ENCODE measurements at places on chromosomes 2 and 18.

- peak; percentile 90 for ATAC-seq
Measured at GRCh38 chr2:102520009-102520408, 47.0 kb downstream of the SLC9A4 start.

GRCh38 chr2:149954981-149955600 is 367.5 kb upstream of the MMADHC start:
- ATAC-seq = no peak

- no peak for ATAC-seq
Measured at GRCh38 chr2:939936-940601, 10.6 kb upstream of the SNTG2 start.

DNA sequence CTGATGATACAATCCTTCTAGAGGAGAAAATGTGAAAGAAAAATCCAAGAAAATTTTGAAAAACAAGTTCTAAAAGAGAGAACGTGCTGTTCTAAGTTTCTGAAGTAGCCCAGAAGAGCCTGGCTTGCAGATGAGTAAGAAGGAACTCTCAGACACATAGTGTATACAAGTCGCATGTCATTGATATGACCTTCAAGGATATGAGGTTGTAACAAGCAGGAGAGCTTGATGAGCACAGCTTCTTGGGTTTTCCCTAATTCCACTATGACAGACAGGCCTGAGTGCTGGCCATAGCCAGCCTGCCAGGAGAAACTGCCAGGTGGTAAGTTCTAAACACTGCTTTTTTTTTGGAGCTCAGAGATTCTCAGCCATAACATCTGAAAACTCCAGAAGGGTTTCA is 235.7 kb upstream of the SIX2 start:
- ATAC-seq = no peak

DNA sequence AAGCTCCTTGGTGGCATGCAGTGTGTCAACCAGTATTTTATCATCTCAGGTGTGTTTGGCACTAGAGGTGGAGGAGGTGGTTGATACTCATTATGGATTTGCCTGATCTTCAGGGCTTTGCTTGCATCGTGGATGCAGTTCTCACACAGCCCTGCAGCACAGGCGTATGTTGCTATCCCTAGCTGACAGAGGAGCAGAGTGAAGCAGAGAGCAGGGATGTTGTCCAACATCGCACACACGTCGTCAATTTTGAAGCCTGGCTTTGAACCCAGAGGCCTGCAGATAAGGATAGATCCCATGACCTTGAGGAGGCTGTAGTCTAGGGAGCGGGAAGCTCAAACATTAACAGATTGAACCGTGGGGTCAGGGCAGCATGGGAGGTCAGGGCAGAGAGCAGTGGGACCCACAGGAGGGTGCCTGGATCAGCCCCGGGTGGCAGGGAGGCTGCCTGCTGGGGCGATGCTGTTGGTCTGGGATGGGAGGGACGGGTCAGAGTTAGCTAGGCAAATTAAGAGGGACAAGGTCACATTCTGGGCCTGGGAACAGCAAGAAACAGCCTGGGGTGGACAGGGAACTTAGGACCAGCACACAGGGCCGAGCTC is 4.2 kb downstream of the RNF144A start:
- ATAC-seq = no peak

DNA sequence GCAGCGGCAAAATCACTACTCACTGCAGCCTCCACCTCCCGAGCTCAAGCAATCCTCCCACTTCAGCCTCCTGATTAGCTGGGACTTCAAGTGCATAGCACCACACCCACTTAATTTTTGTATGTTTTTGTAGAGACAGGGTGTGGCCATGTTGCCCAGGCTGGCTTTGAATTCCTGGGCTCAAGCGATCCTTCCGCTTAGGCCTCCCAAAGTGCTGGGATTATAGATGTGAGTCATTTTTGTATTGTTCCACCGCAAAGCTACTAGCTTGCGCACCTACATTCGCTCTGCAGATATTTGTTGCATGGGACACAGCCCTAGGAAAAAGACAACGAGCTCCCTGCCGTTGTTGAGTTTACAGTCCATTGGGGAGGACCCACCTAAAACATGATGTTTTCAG is 173.5 kb upstream of the AGAP1 start:
- ATAC-seq = no peak

DNA sequence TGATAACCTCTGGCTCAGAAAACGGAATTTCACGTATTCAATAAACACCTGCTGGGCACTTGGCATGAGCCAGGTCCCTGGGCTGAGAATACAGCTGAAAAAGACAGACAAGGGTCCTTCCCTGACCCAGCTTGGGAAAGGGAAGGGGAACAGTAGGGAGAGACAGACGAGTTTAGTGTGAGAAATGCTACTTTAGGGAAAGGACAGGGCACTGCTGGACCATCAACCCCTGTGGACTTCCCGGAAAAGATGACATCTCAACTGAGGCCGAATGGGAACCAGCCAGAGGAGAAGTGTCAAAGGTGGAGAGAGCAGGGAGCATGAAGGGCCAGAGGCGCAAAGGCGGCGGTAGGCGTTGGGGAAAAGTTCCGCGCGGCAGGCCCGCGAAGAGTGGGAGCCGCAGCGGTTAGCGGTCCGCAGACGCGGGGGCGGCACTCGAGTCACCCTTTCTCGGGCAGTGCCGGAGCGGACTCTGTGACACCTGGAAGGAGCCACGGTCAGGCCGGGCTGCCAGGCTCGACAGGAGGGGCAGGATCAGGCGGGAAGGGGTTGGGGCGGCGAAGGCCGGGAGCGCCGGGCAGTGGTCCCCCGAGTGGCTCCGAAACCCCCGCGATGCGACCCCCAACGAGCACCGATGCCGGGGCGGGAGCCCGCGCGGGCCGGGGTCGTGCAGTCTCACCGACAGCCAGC is 519 bp downstream of the TEX261 start:
- ATAC-seq = peak; percentile 9

DNA sequence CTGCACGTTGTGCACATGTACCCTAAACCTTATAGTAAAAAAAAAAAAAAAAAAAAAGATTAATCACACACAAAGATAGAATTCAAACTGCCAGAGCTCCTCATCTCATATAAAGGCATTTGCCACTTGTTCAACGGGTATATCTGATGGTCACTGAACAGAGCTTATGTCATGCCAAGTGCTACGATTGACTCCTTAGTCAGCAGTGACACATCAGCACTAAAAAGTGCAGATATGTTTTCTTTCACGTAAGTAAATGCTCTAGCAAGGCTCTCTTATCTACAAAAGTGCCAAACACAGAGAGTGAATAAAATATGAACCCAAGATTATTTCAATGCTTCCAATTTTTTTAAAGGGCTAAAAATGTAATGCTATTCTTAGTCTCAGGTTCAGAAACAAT is 1.1 kb downstream of the LMAN1 start:
- peak; percentile 12 for ATAC-seq

- ATAC-seq = peak; percentile 80
Measured at GRCh38 chr2:160417745-160418397, 75.7 kb downstream of the RBMS1 start.

- peak; percentile 8 for ATAC-seq
Measured at GRCh38 chr2:207073412-207073800, 92.3 kb downstream of the KLF7 start.

DNA sequence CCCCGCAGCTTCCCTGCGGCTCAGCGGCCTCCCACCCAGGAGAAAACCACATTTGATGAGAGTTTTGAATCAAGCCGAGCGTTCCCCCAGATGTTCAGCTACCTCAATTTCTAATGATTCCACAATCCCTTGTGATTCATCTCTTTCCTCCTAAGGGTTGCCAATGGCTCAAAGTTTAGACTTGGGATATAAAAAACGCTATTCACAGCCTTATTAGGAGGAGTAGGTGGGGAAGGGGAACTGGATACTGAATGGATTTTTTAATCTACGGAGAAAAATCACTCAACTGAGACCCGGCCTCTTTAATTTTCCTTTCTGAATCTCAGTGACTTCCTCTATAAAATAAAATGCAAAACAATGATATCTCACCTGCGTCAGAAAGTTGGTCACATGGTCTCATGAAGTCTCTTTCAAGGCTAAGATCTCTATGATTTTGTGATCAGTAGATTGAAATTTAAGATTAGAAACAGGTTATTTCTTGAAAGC is 192.6 kb upstream of the TCF4 start:
- ATAC-seq = peak; percentile 5

GRCh38 chr2:20242727-20243377 is 17.9 kb upstream of the SDC1 start:
- peak; percentile 37 for ATAC-seq

GRCh38 chr2:172806493-172806892 is 70.8 kb downstream of the RAPGEF4 start:
- ATAC-seq = peak; percentile 88

DNA sequence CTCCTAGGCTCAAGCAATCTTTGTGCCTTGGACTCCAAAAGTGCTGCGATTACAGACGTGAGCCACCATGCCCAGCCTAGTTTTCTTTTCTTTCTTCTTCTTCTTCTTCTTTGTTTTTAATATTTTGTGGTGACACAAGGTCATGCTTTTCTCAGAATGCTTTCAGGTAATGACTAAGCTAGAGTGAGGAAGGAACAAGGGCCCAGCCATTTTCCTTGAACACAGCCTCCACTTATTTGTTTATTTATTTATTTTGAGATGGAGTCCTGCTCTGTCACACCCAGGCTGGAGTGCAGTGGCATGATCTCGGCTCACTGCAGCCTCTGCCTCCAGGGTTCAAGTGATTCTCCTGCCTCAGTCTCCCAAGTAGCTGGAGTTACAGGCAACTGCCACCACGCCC is 74.3 kb upstream of the ST3GAL5 start:
- no peak for ATAC-seq

DNA sequence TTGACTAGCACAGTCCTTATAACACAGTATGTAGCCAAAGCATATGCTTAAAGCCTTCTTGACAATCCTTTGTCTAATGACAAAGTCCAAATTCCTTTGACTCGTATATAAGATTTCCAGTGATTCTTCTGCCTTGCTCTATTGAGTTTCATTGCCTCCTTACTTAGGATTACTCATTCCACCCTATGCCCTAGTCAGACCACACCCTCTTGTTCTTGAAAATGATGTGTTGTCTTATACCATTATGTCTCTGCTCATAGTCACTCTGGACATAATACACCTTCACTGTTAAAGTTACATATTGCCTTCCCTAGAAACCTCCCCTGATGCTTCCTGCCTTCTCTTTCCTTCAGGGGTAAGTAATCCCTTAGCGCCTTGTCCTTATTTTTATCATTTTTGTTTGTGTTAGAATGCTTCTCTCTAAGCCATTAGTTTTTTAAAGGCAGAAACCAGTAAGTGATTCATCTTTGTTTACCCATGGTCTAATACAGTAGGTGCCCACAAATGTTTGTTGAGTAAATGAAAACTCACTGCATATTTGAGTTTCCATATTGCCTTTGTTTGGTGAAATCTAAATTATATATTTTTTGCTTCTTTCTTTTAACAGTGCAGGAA is 19.3 kb downstream of the GPD2 start:
- ATAC-seq = peak; percentile 38

GRCh38 chr2:64698668-64699444 is 45.1 kb upstream of the SERTAD2 start:
- ATAC-seq = peak; percentile 96

DNA sequence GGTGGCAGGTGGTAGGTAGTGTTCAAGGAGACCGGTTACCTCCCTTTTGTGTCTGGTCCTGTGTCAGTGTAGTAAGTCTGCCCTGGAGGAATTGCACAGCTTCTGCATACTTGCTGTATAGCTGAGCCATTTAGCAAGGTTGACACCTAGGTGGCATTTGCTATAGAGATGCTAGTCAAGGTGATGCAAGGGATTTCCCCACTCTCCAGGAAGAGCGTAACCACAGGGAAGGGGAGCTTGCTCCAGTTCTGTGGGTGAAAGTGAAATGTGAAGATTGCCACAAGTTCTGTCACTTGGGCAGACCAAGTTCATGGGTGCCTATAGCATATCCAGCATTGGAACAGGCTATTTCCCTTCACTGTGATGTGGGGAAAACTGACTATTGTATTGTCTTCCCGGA is 28.1 kb downstream of the NAT8 start:
- ATAC-seq = no peak

- ATAC-seq = no peak
Measured at GRCh38 chr2:47777277-47777937, 5.5 kb upstream of the MSH6 start.

GRCh38 chr2:229268626-229269025 is 2.5 kb downstream of the PID1 start:
- ATAC-seq = no peak

DNA sequence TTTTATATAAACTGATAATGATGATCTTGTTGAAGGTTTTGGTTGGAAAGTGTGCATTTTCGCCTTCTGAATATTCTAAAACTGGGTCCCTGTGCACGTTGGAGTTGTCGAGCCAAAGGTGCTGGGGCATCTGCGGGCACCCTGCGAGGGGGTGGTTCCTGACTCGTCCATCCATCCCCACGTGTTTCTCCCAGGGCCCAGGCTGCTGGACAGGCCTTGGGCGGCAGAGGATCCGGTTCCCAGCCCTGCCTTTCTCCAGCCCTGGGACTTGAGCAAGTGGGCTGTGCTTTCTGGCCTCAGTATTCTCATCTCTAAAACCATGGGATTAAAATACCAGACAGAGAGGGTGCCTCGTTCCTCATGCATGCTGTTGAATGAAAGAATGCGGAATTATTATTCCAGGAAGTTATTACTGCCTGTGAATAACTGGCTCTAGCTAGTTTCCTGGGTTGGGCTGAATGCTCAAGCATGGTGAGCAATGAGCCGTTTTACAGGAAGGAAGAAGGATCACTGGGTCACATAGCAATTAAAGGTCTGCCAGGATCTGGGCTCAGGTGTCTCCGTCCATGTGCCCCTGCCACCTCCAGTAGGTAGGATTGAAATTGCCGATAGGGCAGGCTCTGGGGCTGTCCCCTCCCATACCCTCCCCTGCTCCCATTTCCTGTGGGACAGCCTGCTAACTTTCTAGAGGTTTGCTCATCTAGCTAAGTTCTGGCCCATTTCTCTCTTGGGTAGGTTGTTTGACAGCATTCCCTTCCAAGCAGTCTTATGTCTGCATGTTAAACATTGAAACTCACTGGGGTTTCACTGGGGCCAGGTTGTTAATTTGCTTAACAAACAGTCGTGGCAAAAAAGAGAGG is 77.2 kb upstream of the HS6ST1 start:
- no peak for ATAC-seq

- ATAC-seq = no peak
Measured at GRCh38 chr2:70808983-70809958, 11.1 kb downstream of the CLEC4F start.

- ATAC-seq = no peak
Measured at GRCh38 chr18:35620765-35621164, 39.2 kb downstream of the GALNT1 start.

DNA sequence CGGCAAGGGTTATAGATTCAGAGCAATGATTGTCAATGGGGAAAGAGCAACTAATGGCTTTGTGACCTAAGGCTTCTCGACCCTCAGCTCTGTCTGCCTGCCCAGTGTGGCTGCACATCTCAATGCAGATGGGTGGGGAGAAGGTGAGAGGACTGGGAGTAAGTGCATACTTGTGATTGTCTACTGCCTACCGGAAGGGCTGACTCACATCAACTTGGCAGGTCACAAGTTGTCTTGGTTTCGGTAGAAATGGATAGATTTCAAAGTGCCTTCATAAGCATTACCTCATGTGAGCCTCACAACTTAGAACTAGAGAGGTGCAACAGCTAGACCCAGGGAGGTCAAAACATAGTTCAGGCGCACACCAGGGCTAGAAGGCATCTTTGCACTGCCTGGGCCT is 29.4 kb downstream of the STAT1 start:
- ATAC-seq = peak; percentile 73

Measured in SK-N-SH treated with all-trans-retinoic acid at 6 μM for 48 hours (cell line).